ENCODE measurements at places on chromosomes 5 and 9. TPM values are rescaled to one million over a fixed set of nuclear protein-coding genes. Genes with fewer than 3 reads are reported as not detected.

Gene FOXD4L6
- not detected for total RNA-seq

GRCh38 chr9:121050128-121050988 is at the start of gene C5:
C5 (minus strand) TSS chr9:121050275; CDS start chr9:121050246, 29 bp downstream.
- H3K4me1 ChIP-seq = no peaks in the 10 kb centered on the region
- H3K27me3 ChIP-seq = no peaks in the 10 kb centered on the region
- H3K4me3 ChIP-seq = no peak within 1 kb of the TSS
- H3K36me3 ChIP-seq = no peaks in the 10 kb centered on the region
- no peak for DNase-seq

Gene THBS4
- total RNA-seq = 0.85 TPM

Gene SOX30
- not detected for total RNA-seq

GRCh38 chr9:133990366-133991213 is 1.5 kb downstream of the VAV2 start:
- peaks cover 29% of the 10 kb centered on the region for H3K4me1 ChIP-seq
- DNase-seq = no peak
- H3K4me3 ChIP-seq = no peak overlapping the region
- peaks cover 7% of the 10 kb centered on the region for H3K27me3 ChIP-seq

Gene GGTA1
- total RNA-seq = not detected

GRCh38 chr5:54821445-54822323 is 163.7 kb downstream of the ESM1 start:
- H3K27ac ChIP-seq = no peak overlapping the region
- DNase-seq = no peak
- H3K4me1 ChIP-seq = no peaks in the 10 kb centered on the region

GRCh38 chr5:135829179-135829578 is 5.3 kb upstream of the SLC25A48 start:
- peaks cover 20% of the 10 kb centered on the region for H3K27me3 ChIP-seq
- H3K36me3 ChIP-seq = no peaks in the 10 kb centered on the region
- H3K27ac ChIP-seq = no peak overlapping the region
- no peak overlapping the region for H3K4me3 ChIP-seq

Gene ITGA1
- total RNA-seq = 0.74 TPM

DNA sequence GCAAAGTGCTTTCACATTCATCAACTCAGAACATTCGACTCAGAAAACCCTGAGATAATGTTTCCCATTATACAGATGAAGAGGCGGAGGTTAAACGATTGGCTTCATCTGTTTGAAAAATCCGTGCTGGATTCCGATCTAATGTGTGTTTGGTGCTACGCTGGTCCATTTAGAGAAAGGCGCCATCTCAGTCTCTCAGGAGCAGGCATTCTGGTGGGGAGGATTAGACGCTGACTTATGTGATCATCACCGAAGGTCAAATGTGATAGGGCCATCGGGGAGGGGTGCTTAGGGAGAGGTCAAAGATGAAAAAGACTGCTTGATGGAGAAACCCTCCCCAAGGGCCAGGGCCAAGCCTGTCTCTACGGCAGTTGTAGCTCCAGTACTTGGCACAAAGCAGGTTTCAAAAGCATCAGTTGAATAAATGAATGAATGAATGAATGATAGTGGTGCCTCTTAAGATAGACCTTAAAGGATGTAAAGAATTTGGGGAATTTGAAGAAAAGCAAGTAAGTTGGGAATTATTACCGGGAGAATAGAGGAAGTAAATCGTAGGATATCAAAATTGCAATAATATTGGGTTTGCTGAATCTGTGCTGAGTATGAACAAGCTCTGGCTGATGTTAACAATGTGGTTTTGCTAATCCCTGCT is 160.6 kb upstream of the SHB start:
- no peak overlapping the region for H3K27ac ChIP-seq
- H3K4me3 ChIP-seq = no peak overlapping the region
- no peak for DNase-seq
- no peaks in the 10 kb centered on the region for H3K36me3 ChIP-seq

Gene IL13
- 0.17 TPM for total RNA-seq

GRCh38 chr5:169547508-169547907 is 36.1 kb upstream of the SPDL1 start:
- peaks cover 49% of the 10 kb centered on the region for H3K27me3 ChIP-seq
- H3K36me3 ChIP-seq = no peaks in the 10 kb centered on the region
- DNase-seq = no peak
- no peak overlapping the region for H3K4me3 ChIP-seq
- no peaks in the 10 kb centered on the region for H3K4me1 ChIP-seq

Gene KCNV2
- not detected for total RNA-seq

Gene GARIN3
- not detected for total RNA-seq

GRCh38 chr9:6089300-6089699 is 73.9 kb upstream of the RANBP6 start:
- no peaks in the 10 kb centered on the region for H3K4me1 ChIP-seq
- no peak for DNase-seq
- H3K36me3 ChIP-seq = no peaks in the 10 kb centered on the region
- H3K4me3 ChIP-seq = no peak overlapping the region
- H3K27me3 ChIP-seq = no peaks in the 10 kb centered on the region

Gene TAF11L8
- total RNA-seq = not detected

DNA sequence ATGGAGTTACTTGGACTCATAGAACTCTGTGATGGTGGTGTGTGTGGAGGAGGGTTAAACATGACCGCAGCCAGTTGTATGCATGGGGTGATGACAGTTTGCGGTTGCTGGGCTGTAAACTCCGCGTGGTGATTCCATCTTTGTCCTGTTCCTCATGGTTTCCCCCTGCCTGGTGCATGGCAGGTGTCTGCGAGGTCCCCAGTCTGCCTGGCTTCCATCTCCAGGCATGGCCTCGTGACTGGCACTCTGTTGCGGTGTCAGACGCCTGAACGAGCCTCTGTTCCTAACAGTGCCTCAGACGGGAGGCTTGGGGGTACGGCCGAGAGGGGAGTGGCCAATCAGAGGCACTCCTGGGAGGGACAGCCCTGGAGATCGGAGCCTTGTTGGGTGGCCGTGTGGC is 33.9 kb upstream of the SH3PXD2B start:
- DNase-seq = no peak
- H3K4me1 ChIP-seq = no peaks in the 10 kb centered on the region
- H3K27me3 ChIP-seq = no peaks in the 10 kb centered on the region
- no peak overlapping the region for H3K27ac ChIP-seq

DNA sequence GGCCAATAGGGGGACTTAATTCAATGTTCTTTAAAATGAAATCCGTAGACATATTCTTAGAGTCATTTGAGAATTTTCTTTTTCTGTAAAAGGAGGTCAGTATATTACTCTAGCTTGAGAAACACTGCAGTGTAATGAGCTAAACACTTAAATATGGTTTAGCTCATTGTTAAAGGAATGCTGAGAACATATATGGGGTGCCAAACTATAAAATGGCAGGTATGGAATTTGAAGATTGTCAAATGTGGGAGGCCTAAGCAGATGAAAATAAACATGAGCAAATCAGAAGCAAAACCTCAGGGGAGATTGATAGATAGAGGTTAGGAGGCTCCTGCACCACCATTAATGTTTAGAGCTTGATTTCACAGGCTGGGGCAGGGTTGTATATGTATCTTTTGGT is 57.9 kb downstream of the STX17 start:
- no peak overlapping the region for H3K4me3 ChIP-seq
- no peaks in the 10 kb centered on the region for H3K27me3 ChIP-seq
- no peak overlapping the region for H3K27ac ChIP-seq
- peaks cover 64% of the 10 kb centered on the region for H3K36me3 ChIP-seq

GRCh38 chr9:117268847-117269446 is 145.9 kb downstream of the ASTN2 start:
- H3K27me3 ChIP-seq = no peaks in the 10 kb centered on the region
- H3K4me1 ChIP-seq = no peaks in the 10 kb centered on the region
- H3K36me3 ChIP-seq = no peaks in the 10 kb centered on the region
- no peak overlapping the region for H3K4me3 ChIP-seq

Gene ENTREP1
- total RNA-seq = 0.14 TPM

DNA sequence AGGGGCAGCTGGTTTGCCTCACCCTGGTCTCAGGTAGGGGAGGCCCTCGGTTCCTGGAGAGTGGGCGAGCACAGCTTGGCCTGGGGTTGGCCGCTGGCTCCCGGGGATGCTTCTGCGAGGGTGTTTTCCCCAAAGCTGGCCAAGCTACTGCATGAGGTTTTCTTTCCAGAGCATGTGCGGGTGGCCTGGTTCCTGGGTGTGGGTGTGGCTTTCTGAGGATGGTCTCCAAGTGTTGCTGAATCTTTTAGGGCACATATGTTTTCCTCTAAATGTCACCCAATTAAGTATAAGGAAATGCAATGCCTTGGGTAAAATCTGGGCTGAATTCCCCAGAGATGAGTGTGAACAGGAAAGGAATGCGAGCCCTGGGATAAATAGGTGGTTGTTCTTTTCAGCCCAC is 115.8 kb upstream of the ICE1 start:
- H3K4me1 ChIP-seq = no peaks in the 10 kb centered on the region
- DNase-seq = no peak
- no peak overlapping the region for H3K27ac ChIP-seq
- H3K36me3 ChIP-seq = no peaks in the 10 kb centered on the region
- no peak overlapping the region for H3K4me3 ChIP-seq
- no peaks in the 10 kb centered on the region for H3K27me3 ChIP-seq

Gene ADAMTSL2
- 1.3 TPM for total RNA-seq

DNA sequence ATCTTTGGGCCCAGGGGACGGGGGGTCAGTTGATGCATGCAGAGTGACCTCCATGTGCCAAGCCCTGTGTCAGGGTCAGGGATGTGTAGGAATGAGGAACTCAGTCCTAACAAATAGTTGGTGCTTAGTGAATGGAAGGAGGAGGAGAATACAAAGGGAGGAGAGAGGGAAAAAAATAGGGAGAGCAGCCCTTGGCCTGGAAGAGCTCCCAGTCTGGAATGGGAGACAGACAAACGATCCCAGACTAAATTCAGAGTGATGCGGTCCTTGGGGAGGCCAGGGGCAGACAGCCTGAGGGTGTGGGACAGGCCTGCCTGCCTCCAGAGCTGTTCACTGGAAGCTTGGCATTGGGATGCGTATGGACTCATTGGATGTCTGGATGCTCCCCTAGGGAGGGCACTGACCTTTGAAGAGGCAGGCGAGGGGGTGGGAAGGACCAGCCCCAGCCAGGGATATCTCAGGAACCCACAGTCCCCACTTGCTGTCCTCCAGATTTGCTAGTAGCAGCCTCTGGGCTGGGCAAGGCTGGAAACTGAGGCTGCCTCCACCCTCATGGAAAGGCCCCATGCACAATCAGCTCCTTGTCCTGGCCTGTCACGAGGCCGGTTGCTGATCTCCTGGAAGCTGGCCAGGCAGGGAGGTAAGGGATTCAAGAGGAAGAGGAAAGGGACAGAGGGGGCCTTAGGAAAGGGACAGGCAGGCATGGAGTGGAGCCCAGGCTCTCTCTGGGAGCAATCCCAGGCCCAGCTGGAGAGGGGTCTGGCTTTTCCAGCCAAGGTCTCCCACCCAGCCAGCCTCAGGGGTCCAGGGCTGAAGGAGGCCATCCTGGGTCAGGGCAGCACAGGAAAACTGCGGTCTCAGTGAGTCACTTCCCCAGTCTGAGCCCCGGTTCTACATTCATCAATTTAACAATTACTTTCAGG is 69.0 kb upstream of the GGTA1 start:
- H3K4me1 ChIP-seq = no peaks in the 10 kb centered on the region
- H3K36me3 ChIP-seq = no peaks in the 10 kb centered on the region
- no peak for DNase-seq
- H3K4me3 ChIP-seq = no peak overlapping the region
- no peaks in the 10 kb centered on the region for H3K27me3 ChIP-seq

DNA sequence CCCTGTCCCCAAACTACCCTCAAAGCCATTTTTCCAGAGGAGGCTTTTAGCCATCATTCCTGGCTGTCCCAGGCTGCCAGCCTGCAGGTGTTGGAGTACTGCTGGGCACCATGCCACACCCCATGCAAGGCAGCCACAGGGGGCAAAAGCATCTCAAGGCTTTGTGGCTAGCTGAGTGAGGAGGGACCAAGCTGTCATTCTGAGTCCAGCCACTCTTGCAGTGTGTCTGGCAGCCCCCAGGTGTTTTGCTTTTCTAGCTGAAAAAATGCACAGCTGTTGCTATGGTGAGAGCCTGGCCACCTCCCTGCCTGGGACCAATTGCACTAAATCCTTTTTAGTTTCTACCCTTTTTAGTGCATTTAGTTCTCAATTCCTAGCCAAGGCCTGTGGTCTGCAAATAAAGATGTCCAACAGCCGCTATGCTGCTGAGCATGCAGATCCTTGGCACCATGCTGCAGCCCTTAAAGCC is 50.4 kb upstream of the PTGS1 start:
- H3K4me1 ChIP-seq = no peaks in the 10 kb centered on the region
- peaks cover 34% of the 10 kb centered on the region for H3K36me3 ChIP-seq
- DNase-seq = no peak
- H3K27me3 ChIP-seq = no peaks in the 10 kb centered on the region

GRCh38 chr5:28523888-28524635 is 1485.7 kb upstream of the CDH9 start:
- H3K27ac ChIP-seq = no peak overlapping the region
- H3K4me3 ChIP-seq = no peak overlapping the region
- no peaks in the 10 kb centered on the region for H3K36me3 ChIP-seq
- H3K4me1 ChIP-seq = no peaks in the 10 kb centered on the region
- no peaks in the 10 kb centered on the region for H3K27me3 ChIP-seq

DNA sequence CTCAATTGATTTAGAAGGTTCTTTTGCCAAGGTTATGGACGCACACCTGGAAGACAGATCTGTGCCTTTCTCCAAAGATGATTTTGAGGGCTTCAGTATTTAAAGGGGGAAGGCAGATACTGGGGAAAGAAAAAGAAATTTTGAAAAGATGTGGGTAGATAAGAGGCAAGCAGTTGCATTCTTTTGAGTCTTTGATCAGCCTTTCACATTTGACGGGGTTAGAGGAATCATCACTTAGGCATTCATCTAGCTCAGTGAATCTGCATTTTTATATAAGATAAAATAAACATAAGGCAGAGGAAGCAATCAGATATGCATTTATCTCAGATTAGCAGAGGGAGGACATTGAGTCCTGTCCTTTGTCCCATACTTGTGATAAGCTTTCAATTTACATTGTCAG is 243.4 kb upstream of the RAI14 start:
- DNase-seq = no peak
- H3K4me1 ChIP-seq = no peaks in the 10 kb centered on the region
- peaks cover 13% of the 10 kb centered on the region for H3K27me3 ChIP-seq

Gene TICAM2
- 0.50 TPM for total RNA-seq

- peaks cover 27% of the 10 kb centered on the region for H3K4me1 ChIP-seq
- no peaks in the 10 kb centered on the region for H3K36me3 ChIP-seq
- no peak overlapping the region for H3K4me3 ChIP-seq
- peaks cover 51% of the 10 kb centered on the region for H3K27me3 ChIP-seq
Measured at GRCh38 chr9:114154600-114155102, 686 bp upstream of the COL27A1 start.

DNA sequence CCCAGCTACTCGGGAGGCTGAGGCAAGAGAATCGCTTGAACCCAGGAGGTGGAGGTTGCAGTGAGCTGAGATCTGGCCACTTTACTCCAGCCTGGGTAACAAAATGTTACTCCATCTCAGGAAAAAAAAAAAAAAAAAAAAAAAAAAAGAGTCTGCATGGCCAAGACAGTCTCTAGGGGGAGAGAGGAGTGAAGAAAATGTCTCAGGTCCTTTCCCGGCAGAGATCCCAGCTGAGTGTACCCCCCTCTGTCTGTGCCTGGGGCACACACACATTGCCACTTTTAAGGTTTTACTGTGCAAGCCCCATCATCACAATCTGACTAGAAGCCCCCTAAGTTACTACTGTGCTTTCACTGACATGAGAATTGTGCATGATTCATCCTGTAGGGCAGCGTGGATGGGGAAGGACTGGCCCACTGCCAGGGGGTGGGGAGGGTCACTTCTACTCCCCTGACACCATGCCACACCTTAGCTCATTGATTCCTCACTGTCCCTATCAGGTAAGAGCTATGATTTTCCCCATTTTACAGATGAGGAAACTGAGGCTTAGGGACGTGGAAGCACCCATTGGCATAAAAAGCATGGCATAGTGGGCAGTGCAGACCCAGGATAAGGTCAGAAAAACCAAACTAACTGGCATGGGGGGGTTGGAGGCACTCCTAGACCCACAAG is 102.3 kb upstream of the LARP1 start:
- DNase-seq = no peak
- peaks cover under 1% of the 10 kb centered on the region for H3K27me3 ChIP-seq
- no peaks in the 10 kb centered on the region for H3K36me3 ChIP-seq
- H3K27ac ChIP-seq = no peak overlapping the region

Gene CCNO
- not detected for total RNA-seq

Gene CDO1
- 0.34 TPM for total RNA-seq

All from CD4-positive, alpha-beta T cell (primary cell).